AG04450 (cell line): ENCODE measurements at places on chromosomes 2 and 18.

GRCh38 chr2:180463608-180464007 is 456.5 kb upstream of the CWC22 start:
- no peak for DNase-seq

DNA sequence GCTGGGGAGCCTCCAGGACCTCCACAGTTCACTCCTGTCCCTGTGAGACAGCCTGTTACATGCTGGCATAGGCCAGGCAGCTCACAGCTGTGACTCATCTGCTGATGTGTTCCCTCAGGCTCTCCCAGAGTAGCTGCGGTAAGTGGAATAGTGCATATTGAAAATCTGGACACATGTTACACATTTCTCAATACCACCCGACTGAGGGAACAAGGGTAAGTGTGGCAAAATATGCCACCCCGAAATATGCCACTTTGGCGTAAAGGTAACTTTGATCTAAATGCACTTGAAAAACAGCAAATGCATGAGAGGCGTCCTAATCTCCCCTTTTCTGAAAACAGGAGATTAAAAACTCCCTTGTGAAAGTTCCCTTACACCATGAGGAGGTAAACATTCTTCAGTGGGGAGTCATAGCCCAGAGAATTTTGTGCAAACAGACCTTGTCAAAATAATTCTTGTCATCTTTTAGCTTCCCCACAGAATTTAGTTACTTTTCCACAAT is 557.9 kb downstream of the CCDC85A start:
- no peak for DNase-seq

DNA sequence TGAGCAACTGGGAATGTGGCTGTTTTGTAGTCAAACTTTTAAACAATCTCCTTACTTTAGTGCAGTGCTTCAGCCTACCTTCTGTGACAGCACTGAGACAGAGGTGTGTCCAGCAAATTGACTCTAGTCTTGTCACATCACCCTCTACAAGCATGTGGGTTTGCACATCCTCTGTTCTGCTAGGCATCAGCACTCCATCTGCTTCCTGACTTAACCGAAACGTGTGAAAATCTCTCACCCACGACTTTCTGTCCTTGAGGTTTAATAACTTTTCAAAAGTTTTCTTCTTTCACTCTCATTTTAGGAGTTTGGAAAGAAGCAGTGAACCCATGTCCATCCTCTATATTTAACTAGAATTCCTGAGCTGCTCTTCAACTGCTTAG is 42.6 kb downstream of the TTR start:
- no peak for DNase-seq

DNA sequence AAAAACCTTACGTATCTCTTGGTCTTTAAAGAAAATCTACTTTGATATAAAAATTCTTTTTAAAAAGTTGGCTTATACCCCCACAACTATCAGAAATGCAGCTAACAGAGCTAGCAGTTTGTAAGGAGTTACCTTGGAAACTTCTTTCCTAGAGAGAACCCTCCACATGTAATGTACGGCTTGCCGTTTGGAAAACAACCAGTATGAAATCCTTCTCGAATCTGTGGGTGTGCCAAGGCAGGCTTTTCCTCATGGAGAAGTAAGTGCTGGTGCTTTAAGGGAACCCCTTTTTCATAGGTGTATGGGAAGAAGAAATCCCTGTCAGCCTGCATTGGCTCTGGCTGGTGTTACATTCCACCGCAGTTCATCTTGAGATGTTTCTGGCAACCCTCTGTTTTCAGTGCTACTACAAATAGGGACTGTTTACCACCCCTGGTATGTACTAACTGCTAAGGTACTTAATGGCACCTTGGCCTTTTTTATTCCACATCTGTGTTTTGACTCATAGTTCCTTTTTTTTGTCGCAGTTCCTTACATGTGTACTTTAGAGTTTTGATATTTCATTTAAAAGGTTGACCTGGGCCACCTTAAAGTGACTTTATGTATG is 248.4 kb downstream of the FHOD3 start:
- DNase-seq: no peak

- no peak for DNase-seq
These were observed 191.3 kb downstream of the AGAP1 start for GRCh38 chr2:235685024-235685721.

DNA sequence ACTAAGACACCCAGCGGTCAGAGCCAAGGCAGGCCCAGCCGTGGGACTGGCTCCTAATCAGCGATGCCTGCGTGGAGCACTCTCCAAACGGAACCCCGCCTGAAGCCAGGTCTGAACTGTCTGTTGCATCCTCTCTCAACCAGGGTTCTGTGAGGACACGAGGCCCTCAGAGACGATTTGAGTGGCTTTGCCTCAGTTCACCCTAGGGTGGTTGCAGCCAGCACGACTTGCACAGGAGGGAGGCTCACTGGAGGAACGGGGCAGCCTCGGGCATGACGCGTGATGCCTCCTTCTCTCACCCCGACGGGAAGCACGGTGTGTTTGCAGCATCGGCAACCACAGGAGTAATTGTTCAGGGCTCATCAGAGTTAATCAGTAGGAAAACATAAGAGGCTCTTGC is 336.4 kb downstream of the EIPR1 start:
- no peak for DNase-seq

DNA sequence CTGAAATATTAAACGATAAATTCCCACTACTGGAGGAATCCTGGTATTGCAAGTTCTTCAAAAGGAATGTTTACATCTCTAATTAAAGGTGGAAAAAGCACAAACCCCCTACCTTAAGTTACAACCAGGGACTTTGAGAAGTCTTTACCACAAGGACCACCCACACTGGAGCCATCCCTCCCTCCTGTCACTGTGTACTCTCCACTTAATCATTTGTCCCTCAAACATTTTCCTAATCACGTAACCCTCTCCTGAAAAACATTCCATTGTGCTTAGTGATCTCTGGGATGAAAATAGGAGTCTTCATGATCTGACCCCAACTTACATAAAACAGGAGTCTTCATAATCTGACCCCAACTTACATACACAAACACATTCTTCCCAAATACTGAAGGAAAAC is 85.7 kb downstream of the SUCLG1 start:
- DNase-seq: no peak

DNA sequence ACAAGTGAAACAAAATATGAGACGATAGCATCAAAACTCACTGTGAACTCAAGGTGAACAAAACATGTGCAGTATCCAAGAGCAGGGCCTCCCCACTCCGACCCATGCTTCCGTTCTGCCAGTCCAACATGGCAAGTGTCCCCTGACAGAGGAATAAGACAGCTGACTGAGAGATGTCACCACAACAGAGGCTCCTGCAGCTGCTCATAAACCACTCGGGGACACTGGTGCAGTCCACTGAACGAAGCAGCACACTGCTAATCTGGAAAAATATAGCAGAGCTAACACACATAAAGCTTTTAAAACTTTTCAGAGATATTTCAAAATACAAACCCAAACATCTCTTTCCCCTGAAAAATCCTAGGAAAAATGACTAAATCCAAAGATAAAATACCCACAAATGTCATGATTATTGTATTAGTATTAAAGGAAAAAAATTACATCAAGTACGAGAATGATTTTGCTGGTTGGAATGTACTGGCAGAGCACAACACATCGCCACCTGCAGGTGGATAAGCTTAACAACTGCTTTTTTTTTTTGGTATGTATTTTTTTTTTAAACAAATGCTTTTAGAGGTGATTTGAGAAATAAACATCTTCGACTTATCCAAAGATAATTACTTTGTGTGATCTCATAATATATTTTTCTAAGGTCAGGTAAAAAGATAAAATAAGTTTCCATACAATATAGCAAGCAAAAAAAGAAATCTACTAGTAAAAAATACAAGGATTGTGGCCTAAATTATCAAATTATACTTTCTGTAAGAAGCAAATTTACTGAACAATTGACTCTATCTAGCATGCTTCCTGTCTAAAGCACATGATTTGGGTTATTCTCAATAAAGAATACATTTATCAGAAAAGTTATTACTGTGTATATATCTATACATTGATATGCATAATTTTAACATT is 18.6 kb downstream of the THADA start:
- DNase-seq: peak; percentile 32

DNA sequence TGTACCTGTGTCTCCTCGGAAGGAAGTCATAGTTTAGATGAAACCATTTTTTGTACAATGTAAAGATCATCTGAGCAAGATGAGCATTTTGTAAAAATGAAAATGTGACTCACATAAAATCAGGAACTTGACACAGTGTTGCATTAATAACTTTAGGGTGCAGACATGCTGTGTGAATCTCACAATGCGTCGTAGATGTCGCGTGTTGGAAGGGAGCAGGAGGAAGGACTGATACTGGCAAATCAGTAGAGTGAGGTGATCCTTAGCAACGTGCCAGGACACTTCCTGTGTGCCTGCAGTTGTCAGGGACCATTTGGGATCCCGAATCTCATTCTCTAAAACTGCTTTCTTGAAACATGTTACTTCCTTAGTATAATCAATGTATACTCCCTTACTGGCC is 103.1 kb downstream of the SH3BP4 start:
- no peak for DNase-seq

DNA sequence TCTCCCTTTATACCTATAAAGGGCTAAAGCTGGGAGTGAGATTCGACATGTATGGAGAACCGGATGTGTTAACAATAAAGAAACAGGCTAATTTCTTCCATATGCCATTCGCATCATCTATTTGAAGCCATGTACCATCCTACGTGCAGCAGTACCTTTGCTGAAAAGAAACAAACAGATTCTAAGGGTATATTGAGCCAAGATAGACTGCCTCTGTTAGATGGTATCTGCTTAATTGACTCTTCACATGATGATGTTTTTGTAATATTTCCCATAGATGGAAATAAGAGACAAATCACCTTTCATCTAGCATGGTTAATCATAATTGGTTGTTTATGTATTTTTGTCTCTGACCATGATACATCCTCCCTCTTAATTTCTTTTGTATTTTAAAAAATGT is 32.1 kb upstream of the PAX3 start:
- DNase-seq: no peak

- no peak for DNase-seq
These were observed 63.9 kb downstream of the SPRED2 start for GRCh38 chr2:65368468-65368867.

- DNase-seq: no peak
These were observed 69.4 kb downstream of the TXNL1 start for GRCh38 chr18:56568986-56569385.

- DNase-seq: peak; percentile 63
These were observed 93.9 kb upstream of the LGALSL start for GRCh38 chr2:64359892-64360657.

GRCh38 chr2:59604123-59604522 is 949.3 kb downstream of the BCL11A start:
- DNase-seq: no peak

GRCh38 chr2:135875491-135876065 is 665 bp downstream of the MCM6 start:
- peak; percentile 11 for DNase-seq

- DNase-seq: no peak
These were observed 187.7 kb upstream of the ID2 start for GRCh38 chr2:8494151-8494550.

- DNase-seq: no peak
These were observed 164.0 kb downstream of the RDH14 start for GRCh38 chr2:18396329-18397010.

- no peak for DNase-seq
These were observed 980 bp upstream of the PDE6D start for GRCh38 chr2:231781798-231782726.

DNA sequence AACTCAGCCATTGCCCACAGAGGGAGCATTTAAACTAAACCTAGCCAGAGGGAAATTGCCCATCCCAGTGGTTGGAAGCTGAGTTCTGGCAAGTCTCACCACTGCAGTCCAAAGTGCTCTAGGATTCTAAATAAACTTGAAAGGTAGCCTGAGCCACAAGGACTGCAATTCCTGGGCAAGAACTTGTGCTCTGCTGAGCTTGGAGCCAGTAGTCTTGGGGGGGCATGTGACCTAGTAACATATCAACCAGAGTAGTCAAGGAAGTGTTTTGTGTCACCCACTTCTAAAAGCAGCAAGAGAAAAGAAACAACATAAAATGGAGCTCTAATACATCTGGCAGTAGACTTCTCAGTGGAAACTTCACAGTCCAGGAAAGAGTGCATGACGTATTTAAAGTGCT is 167.0 kb downstream of the PTH2R start:
- no peak for DNase-seq

DNA sequence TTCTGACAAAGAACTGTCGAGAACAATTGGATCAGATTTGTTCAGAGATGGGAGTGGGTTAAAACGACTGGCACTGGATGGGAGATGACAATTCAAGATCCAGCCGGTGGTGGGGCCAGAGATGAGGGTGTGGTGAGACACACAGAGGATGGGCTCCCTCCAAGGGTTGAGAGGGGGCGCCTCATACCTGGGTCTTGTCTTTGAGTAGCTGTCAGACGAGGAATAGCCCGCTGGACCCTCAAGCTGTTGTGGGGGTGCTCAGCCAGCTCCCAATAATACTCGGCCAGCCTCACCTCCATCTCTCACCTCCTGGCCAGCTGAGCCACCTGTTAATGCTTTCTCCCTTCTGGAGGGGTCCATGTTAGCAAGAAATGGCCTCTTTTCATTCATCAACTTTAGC is 14.0 kb downstream of the INPP5D start:
- no peak for DNase-seq

GRCh38 chr18:42310956-42311355 is 355.9 kb downstream of the PIK3C3 start:
- DNase-seq: no peak

GRCh38 chr2:68045342-68045741 is 17.5 kb downstream of the C1D start:
- DNase-seq: no peak

DNA sequence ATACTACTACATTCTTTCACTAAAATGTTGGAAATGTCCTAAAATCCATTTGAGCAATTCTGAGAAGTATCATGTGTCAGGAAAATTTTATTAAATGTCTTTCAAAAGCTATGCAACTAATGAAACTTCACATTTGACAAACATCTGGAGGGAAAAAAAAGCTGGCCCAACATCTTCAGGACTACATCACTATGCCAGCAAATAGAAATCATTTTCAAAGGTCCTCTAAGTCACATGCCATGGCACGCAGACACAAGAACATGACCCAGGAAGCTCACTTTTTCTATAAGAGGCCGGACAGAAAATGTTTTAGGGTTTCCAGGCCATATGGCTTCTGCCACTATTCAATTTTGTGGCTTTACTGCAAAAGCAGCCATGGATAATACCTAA is 11.6 kb downstream of the KANSL3 start:
- no peak for DNase-seq
